Fibroblast of skin of left quadriceps (primary cell): ENCODE measurements at places on chromosomes 2 and 18.

DNA sequence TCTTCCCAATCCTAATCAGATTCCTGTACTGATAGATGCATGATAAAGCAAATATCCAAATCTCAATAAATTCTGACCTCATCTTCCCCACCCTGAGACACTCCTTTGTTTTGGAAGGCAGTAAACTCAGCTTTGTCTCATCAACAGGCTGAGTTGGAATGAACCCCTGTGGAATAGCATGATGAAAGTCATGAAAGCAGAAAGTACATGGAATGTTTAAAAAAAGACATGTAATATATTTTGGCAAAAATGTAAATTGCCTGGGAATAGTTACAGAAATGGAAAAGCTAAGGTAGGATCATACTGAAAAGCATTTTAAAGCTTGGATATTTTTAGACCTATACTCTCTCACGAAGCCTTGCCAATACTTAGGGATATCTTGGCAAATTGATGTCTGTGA is 468.7 kb upstream of the CDH7 start:
- no peak for DNase-seq

DNA sequence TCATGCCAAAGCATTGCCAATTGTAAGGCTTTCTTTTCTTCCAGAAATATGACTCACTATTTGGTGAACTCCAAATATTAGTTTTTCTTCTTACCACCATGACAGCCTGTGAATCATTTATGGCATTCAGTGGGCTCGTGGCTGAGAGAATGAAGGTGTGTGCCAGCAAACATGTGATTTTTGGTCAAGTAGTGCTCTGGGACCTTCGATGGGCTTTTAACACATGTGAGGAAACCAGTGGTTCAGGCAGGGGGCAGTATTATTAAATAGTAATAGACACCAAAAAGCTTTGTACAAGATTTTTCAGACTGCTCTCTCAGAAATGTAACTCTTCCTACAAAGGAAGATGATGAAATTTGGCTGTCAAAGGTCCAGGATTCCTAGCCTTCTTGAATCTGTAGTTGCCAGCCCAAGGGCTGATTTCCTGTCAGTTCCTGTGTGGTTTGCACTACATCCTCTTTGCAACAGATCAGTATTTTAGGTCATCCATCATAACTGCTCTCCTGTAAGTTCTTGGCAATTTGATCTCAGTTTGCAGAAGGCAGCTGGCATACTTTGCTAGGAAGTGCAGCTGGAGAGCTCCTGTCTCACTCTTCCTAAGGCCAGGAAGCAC is 64.3 kb downstream of the BABAM2 start:
- peak; percentile 98 for DNase-seq

DNA sequence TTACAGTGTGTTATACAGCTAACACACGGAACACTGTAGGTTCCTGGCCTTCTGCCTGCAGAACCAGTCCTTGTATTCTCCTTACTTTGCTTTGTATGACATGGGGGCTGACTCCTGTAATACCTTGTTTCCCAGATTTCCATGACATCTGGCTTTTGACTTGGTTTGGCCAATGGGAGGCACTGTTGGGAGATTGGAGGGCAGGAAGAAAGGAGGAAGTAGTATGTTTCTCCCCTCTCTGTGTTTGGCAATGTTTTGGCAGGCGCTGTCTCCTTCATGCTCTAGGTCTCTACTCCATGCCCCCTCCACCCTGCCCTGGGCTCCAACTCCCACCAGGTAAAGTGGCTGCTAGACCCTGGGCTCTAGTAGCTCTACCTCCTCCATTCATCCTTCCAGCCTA is 331.1 kb upstream of the SLC14A2 start:
- no peak for DNase-seq

DNA sequence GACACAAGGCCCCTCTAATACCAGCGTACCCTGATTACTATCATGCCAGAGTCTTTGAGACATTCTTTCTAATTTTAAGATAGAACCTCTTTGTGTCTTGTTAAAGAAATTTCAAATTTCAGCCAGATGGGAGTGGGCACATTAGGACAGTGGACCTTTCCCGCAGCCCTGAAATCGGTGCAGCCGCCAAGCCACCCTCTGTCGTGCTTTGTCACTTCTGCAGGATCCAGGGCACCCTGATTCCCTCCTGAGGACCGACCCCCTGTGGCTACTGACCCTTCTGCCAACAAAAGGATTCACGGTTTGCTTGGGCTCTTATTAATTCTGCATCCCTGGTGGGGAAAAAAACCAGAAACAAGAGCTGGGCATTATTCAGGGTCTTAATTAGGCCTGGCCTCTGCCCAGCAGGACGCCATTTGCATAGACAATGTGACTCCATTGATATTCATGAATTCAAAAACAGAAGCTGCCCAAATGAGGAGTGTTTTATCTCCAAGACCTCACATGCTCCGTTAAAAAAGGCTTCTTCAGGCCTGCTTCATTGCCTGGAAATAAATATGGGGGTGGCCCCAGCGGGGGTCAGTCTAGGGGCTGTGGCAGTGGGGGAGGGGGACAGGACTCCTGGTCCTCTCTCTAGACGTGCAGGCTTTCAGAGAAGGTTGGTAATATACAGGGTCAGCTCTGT is 116.9 kb downstream of the ALPK2 start:
- no peak for DNase-seq

- no peak for DNase-seq
These were observed 2.0 kb downstream of the GPC1 start for GRCh38 chr2:240437551-240437860.

DNA sequence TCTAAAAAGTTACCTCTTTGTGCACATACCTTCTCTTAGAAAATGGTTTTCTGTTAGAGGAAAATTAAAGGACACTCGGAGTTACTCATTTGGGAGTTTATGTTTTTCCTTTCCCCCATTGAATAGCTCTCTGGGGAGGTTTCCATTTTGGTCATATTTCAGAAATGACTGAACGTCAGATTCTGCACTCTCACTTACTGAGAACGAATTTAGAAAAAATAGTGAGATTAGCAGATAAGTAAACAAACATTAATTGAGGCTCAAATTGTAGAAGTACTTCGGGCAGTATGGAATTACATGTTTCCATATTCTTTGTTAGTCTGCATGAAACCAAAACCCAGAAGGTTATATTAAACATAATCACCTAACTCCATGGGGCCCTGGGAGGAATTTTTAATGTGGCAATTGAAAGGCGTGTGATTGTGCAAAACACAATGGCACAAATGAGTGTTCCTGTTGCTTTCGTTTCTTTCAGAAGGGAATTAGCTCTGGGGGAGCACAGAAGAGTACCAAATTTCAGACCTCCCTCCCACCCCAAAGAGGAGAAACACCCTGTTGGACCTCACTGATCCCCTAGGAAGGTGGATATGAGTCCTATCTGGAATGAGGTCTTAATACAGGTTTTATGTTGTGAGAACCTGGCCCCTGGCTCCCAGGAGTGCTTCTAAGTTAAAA is 212.3 kb downstream of the BCL2 start:
- no peak for DNase-seq

- DNase-seq, result no peak
These were observed 81.1 kb downstream of the ZNF804A start for GRCh38 chr2:184679219-184680018.

DNA sequence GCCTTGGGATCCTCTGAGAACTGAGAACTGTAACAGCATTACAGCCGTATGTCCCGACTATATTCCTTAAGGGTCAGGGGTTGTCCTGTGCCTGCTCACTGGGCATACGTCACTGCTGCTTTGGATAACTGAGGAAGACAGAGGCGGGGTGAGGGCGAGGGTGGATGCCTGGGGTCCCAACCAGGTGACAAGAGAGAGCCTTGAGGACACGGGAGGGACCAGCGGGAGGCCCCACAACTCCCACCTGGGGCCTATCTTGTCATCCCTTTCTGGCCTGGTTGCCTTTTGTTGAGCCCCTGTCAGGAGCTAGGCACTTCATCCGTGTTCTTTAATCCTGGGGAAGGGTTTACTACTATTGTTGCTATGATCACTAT is 28.8 kb downstream of the INPP5D start:
- no peak for DNase-seq

- DNase-seq, result no peak
These were observed 983.2 kb upstream of the CDH2 start for GRCh38 chr18:29160170-29160569.

DNA sequence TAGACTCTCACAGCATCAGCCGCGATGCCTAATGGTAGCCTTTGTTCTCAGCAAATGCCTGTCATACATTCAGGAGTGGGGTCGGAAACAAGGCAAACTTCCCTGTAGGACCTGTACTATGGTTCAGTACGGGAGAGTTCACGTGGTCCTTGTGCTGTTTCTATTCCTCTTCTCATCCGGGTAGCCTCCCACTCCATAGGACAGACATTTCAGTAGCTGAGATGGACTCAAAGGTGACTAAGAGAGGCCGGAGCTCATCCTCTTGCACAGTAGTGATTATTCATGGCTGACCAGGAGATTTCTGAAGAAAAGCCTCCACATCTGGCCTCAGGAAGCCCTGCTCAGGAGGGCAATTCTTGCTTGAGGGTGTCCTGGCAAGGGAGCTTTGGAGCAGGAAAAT is 117.8 kb upstream of the SPRED2 start:
- no peak for DNase-seq

- no peak for DNase-seq
These were observed 142.9 kb upstream of the ZSWIM2 start for GRCh38 chr2:186991766-186992417.

- no peak for DNase-seq
These were observed 67.9 kb downstream of the PPP4R1 start for GRCh38 chr18:9546468-9546867.

GRCh38 chr2:134375935-134376334 is 122.1 kb downstream of the MGAT5 start:
- DNase-seq, result peak; percentile 54

GRCh38 chr2:62654876-62655359 is 50.6 kb upstream of the EHBP1 start:
- no peak for DNase-seq

DNA sequence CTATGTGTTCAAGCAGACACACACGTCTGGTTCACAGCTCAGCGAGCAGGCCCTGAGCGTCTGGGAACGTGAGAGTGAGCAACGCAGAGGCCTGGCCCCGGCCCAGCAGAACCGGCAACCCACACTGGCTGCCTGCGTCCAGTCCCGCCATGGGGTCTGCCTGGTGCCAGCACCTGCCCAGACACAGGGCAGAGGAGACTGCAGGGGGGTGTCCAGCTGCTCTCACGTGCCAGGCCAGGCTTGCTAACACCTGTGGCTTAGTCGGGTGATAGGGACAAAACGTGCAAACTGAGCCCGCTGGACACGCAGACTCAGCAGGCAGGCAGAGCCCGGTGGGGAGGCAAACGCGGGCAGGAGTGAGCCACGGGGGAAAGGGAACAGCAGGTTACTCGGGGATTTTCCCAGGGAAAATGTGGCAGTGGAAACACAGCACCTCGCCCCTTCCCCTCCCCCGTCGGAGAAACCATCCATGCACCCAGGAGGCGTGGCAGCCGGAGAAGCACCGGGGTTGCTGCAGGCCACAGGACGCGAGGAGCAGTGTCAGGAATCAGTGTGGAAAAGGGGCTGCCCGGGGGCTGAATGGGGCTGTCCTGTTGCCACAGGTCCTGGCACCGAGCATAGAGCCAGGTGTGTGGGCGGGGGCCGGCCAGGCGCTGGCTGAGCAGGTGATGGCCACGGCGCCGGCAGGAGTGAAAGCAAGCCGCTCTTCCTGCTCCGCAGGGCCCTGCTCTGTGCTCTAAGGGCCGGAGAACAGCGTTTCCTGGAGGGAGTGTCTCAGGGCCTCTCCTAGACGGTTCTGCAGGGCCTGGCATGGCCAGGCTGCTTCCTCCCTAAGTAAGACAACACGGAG is 154.7 kb downstream of the HDAC4 start:
- no peak for DNase-seq

- DNase-seq, result no peak
These were observed 31.5 kb downstream of the CABYR start for GRCh38 chr18:24170360-24170759.

DNA sequence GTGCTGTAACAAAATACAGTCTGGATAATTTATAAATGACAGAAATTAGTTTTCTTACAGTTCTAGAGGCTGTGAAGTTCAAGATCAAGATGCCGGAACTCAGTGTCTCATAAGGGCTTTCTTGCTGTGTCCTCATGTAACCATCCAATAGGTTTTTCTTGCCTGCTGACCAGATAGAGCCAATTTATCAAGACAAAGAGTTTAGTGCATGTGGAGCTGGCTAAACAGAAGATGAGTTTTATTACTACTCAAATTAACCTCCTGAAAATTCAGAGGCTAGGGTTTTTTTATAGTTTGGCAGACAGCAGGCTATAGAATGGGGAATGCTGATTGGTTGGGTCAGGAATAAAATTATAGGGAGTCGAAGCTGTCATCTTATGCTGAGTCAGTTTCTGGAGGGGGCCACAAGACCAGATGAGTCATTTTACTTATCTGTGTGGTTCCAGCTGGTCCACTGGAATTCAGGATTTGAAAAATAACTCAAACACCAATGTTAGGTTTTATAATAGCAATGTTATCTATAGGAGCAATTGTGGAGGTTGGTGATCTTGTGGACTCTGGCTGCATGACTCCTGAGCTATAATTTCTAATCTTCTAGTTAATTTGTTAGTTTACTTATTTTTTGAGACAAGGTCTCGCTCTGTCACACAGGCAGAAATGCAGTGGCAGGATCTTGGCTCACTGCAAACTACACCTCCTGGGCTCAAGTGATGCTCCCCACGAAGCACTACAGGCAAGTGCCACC is 3.2 kb upstream of the PDK1 start:
- peak; percentile 62 for DNase-seq

GRCh38 chr2:206277503-206277902 is 3.0 kb downstream of the ZDBF2 start:
- DNase-seq, result no peak

GRCh38 chr18:70506511-70506910 is 217.7 kb downstream of the SOCS6 start:
- no peak for DNase-seq

- DNase-seq, result no peak
These were observed 68.7 kb upstream of the XDH start for GRCh38 chr2:31483246-31483645.

GRCh38 chr2:5664278-5664681 is 27.9 kb upstream of the SOX11 start:
- DNase-seq, result no peak

GRCh38 chr2:105052773-105053172 is 14.9 kb downstream of the MRPS9 start:
- DNase-seq, result no peak

- no peak for DNase-seq
These were observed 1.0 kb upstream of the PRKD3 start for GRCh38 chr2:37325625-37326071.

DNA sequence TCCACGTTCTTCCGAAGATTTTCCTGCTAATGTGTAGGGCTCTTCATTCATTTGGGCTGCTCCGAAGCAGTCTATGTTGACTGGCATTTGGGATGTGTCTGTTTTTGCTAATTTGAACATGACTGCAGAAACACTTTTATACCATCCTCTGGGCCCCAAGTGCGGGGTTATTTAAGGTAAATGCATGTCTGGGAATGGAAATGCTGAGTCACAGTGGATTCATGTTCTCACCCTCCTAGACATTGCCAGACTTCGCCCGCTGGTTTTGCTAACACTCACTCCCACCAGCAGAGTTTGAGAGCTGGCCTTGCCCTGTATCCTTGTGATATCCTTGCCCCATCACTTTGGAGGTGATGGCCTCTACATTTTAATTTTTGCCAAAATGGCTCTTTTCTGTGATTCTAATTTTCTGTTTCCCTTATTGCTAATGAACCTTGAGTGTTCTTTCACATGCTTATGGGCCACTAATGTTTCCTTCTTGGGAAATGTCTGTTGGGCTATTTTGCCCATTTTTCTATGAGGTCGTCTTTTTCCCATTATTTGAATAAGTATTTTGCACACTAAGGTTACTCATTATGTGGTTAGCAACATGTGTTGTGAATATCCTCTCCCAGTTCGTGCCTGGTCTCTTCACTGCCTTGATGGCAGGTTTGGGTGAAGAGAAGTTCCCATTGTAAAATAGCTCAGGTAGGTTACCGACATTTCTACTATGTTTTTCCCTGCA is 204.1 kb downstream of the GLI2 start:
- peak; percentile 56 for DNase-seq
